ENCODE measurements at places on chromosomes 7 and 10.
A peak's percentile ranks its signal among the peaks of the same experiment; 100 is the strongest.

GRCh38 chr7:44673771-44674170 is 67.3 kb downstream of the OGDH start:
- DNase-seq, result no peak

- DNase-seq, result no peak
Measured at GRCh38 chr10:52771534-52772445, 794 bp downstream of the MBL2 start.

GRCh38 chr10:98041352-98042043 is 11.1 kb upstream of the CRTAC1 start:
- peak; percentile 52 for DNase-seq

DNA sequence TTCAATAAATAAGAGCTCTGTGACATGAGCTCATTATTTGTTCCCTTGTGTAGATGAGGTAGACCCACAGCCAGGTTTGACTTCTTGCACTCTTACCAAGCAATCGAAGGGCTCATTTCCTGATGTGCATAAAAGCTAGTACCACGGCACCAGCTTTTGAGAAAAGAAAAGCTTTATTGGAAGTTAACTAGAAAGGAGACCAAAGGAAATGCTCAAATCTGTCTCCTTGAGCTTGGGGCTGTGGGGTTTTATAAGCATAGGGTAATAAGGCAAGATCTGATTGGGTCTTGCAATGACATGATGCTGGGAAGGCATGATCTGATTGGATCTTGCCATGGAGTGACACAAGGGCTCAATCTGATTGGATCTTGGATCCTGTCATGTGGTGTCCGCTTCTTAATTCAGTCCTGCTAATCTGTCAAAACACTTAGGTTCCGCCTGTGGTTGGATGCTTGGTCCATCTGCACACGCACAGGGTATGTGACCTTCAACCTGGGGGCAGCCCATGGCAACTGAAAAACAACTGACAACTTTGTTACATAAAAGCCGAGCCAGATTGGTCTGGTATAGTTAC is 47.8 kb upstream of the FRMD4A start:
- DNase-seq, result no peak

DNA sequence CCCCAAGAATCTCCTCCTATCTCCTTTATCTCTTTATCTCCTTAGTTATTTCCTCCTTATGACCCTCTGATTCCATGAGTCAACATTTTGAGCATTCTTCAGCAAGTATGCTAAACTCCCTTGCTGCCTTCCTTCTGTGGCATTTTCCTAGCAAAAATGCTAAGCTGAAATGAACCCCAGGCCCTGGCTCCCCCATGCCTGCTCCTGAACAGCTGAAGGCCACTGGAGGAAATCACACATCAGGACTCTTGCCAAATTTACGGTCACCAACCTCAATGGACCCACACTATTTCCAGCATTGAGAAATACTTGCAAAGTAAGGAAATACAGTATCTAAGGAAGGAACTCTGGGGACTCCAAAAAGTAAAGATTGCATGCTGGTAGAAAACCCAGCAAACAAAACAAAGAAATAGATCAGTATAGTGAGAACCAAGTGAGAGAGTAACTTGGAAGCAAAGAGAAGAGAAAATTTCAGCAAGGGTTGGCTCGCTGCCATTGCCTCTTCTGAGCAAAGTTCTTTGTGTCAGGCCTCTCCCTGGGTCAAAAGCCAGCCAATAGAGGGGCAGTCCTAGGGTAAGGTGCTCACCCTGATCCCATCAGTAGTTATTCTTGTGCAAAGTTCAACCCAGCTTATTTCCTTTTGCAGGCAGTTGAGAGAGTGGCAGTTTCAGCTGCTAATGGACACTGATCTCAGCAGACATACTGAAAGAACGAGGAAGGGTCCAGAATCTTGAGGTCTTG is 5.1 kb upstream of the PLEKHS1 start:
- no peak for DNase-seq

- DNase-seq, result no peak
Measured at GRCh38 chr10:5590816-5591215, 66.1 kb downstream of the CALML3 start.

GRCh38 chr10:85619832-85620231 is 746.8 kb downstream of the GRID1 start:
- no peak for DNase-seq

DNA sequence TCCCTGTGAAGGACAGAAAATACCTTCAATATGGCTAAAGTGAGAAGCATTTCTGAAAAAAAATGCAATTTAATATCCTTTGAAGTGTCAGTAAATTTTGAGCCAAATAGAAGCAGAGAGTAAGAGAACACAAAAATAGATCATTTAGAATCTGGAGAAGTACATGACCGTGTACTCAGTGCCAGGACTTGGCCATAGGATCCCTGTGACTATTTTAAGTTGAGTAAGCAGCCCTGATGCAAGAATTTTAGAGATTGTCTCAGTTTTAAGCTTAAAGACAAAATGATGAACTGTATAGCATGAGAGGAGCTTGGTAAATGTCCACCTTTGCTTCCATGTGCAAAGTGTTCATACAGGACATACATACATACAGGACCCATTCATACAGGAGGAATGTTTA is 2.5 kb downstream of the PTER start:
- no peak for DNase-seq

- DNase-seq, result no peak
Measured at GRCh38 chr7:92849322-92849721, 12.9 kb upstream of the CDK6 start.

DNA sequence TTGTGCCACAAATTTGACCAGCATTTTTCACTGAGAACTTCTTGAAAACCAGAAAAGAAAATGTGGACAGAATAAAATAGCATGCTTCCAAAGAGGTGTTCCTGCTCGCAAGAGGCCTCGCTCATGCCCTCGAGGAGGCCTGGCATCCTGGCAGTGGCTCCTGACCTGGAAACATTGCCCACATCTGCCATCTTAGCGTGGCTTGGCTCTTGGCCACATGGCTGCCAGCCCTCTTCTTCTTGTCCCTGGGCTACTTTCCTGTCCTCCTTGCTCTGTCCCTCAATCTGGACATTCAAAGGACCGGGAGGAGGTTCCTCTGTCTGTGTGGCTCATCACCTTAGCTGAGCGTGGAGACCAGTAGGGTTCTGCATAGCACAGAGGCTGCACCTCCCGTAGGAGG is 131.6 kb upstream of the TMEM72 start:
- no peak for DNase-seq

- DNase-seq, result no peak
Measured at GRCh38 chr10:106947643-106948042, 216.9 kb downstream of the SORCS1 start.

DNA sequence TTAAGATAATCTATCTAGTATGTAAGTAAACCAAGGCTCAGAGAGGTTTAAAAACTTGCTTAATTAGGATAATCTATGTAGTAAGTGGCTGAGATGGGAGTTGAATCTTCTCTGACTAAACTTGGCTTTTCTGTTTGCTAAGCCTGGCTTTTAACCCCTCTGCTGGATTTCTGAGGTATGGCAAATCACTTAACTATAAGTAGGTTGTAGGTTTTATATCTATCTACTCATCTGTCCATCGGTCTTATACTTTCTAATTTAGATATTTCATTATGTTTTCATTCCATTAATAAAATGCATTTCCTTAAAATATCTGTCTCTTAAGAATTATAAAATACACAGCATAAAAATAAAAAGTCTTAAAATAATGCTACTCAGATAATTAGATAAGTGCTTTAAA is 59.4 kb downstream of the ST7 start:
- peak; percentile 79 for DNase-seq

DNA sequence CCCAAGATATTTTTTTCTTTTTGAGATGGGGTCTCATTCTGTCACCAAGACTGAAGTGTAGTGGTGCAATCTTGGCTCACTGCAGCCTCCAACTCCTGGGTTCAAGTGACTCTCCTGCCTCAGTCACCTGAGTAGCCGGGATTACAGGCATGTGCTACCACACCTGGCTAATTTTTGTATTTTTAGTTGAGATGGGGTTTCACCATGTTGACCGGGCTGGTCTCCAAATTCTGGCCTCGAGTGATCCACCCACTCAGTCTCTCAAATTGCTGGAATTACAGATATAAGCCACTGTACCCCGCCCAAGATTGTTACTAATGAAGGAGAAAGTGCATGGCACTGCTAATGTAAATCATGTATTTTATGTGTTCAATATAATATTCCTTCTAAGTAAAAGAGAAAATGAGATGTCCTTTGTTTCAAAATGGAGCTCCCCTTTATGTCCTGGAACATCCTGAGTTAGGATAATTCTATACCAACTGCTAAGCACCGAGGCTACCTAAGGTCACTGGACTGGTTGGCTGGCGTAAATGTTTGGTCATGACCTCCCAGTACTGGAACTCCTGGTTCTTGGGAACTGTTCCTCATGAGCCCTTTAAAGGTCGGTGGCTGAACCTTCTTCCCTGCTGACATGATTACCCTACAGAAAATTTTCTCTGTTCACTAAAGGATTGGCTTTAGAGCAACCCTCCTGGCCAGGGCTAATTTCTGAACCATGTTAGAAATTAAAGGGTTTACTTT is 59.9 kb downstream of the SLC16A9 start:
- no peak for DNase-seq

DNA sequence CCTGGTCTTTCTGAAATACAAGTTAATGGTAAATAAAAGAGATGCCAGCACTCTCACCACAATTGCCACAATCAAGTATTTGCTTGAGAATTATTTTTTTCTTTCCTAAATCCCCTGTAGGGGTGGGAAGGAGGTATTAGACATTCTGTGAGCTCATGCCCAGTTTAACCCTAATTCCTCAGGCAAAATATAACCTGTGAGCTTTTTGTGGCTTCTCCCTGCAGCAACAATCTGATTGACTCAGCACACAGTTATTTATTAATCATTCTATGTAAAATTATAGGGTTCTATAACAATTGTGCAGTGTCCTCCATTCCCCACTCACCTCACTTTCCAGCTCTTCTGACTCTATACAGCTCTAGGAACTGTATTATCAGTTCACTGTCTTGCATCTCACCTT is 66.3 kb downstream of the GLI3 start:
- no peak for DNase-seq

DNA sequence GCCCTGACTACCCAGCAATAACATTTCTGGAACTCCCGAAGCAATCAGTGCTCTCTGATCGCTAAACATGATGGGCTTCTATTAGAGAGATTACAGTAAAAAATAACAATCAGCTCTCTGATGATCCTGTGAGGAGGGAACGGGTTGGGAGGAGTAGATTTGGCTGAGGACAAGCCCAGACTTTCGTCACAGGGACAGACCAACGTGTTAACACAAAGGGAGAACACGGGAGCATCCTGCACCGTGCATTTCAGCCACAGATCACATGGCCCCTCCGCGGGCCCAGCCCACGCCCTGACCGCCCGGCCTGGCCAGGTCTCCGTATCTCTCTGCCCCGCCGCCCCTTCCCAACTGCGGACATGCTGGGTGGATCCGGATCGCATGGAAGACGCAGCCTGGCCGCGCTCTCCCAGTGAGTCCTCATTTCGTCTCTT is 95.0 kb upstream of the AGBL3 start:
- DNase-seq, result peak; percentile 88

GRCh38 chr10:44935201-44935965 is 24.2 kb upstream of the RASSF4 start:
- no peak for DNase-seq

DNA sequence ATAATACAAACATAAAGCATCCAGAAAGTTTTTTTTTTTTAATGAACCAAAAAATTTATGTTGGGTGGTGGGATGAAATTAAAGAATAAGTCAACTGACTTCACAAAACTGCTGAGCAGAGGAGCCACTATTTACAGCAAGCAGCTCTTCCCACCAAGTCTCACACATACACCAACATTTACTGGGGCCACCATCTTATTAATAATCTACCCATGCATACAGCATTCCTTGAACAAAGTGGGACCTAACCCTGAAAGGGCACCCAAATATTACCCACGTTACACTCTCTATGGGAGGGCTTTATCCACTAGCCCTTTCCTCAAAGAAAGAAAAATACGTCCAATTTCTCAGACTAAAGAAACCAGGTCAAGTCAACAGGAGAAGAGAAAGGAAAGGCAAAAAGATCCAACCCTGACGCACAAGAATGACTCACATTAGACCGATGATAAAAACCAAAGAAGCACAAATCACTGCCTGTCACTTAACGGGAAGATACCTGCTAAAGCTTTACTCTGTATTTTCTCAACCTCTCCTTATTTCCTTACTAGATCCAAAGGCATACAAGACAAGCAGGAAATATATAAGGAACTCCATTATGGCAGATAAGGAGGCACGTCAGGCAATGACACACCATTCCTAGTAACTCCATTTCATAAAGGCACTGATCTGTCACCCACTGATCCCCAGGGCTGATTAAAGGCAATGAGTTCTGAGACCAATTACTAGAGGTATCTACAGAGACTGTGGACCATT is 141.8 kb upstream of the ASAH2 start:
- DNase-seq, result no peak

DNA sequence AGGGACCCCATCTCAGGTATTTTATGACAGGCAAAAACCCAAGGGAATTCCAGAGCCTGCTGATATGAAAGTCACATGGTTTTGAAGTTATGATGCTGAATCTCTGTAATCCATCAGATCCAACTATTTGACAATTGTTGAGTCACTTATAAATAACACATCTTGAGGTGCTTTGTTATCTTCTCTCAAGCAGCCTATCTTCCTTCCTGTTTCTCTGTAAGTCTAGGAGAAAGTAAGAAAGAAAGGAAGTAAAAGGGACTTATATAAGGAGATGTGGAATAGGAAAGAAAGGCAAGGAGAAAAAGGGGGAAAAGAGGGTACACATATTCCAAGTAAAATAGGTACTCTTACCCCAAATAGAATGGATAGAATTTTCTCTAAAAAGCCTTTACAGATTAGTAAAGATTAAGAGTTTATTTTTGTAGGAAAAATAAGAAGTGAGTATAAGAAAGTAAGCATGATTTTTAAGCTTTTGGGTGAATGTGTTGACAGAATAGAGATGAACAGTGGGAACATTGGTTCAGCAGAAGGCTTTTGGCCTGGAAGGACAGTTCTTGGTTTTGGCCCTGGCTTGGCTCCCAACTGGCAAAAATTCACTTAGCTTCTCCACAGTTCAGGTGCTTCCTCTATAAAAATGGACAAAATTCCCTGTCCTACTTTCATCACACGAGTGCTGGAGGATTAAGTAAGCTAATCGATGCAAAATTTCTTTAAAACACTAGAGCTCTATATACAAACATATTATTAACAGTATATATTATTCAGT is 39.6 kb upstream of the ANK3 start:
- DNase-seq, result no peak

DNA sequence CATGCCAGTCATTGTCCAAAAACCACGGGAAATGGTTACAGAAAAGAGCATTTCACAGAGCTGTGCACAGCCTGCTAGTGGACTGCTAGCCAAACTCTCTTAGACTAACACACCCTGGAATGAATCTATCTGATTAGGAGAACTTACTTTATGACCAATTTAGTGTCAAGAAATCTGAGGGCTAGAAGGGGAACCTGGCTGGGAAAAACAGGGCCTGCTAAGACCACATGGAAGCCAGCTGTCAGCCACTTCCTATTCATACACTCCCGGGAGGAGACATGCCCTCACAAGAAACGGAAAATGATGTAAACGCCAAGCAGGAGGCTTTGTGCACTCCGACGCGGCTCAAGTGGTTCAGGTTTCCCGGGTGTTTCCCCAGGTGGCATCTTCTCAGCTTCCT is 54.8 kb downstream of the MPP7 start:
- peak; percentile 43 for DNase-seq

DNA sequence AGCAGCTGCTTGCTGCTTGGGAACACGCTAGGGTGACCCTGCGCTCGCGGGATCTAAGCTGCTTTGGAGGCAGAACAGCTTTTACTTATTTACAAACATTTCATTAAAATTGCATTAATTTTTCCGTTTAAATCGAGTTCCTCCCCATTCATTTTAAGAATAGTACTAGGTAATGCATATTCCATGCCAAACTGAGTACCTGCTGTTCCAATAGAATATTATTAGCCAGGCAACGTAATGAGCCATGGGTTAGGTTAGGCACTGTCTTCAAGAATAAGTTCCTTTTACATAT is 860 bp downstream of the EXOC6 start:
- DNase-seq, result no peak

- DNase-seq, result no peak
Measured at GRCh38 chr7:43878867-43879266, 9.6 kb upstream of the MRPS24 start.

All from NCI-H524 (cell line).